ENCODE measurements at places on chromosomes 2 and 18.
A peak's percentile ranks its signal among the peaks of the same experiment; 100 is the strongest.

DNA sequence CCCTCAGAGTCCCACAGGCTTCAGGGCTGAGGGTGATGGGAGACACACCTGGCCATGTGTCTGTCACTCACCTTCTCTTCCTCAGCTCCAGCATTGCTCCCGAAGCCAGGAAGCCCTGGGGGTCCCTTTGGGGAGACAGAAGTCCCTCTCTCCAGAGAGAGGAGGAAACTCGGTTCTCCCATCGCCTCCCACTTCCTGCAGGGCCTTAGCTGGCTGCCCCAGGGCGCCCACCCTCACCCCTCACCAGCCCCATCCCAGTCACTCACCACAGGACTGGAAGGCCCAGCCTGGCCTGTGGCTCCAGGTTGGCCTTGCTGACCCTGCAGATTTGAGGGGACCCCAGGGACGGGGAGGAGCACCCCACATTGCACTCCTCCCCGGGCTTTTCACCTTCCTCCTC lies 2.7 kb upstream of the RAB6D start:
- no peak for DNase-seq

- DNase-seq = no peak
Measured at GRCh38 chr18:26556573-26556972, 8.2 kb upstream of the KCTD1 start.

- DNase-seq = no peak
Measured at GRCh38 chr2:232636788-232637420, 3.5 kb downstream of the EFHD1 start.

DNA sequence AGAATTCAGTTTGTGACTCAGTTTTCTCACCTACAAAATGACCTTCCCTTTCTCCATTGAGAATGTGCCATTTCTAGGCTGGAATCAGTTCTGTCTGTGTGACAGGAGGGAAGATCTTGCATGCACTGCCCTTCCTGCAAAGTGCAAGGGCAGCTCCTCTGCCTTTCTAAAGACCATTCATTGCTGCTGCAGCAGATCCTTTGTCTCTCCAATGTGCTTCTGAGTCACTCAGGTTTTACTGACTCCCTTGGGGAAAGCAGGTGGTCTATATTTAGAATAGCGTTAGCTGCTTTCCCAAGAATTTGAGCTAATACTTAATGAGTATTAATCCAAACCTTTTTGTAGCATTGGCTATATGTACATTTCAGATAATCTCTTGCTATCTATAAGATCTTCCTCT lies 62.5 kb downstream of the DAW1 start:
- DNase-seq = no peak

GRCh38 chr2:32446369-32446768 lies 89.5 kb downstream of the BIRC6 start:
- DNase-seq = no peak

- no peak for DNase-seq
Measured at GRCh38 chr2:156704617-156705016, 268.4 kb downstream of the GPD2 start.

DNA sequence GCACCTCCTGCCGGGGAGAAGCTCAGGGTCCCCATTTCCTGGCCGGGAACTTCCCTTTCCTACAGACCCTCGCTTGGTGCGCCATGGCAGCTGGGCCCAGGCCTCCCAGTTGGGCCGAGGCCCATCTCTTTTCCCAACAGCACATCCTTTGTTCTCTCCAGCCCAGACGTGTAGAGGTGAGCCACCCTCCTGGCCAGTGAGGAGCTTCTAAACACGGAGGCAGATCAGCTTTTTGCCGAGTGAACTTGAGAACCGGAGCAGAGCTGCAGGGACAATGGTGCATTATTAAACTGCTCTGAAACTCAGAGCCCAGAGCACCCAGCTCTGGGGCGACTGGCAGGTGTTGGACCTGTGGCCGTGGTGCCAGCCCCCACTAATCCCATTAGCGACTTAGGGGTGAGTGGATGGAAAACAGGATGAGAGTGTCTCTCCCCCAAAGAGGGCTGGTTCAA lies 25.4 kb downstream of the SH3BP4 start:
- no peak for DNase-seq

- DNase-seq = no peak
Measured at GRCh38 chr2:126698376-126698775, 42.4 kb downstream of the GYPC start.

DNA sequence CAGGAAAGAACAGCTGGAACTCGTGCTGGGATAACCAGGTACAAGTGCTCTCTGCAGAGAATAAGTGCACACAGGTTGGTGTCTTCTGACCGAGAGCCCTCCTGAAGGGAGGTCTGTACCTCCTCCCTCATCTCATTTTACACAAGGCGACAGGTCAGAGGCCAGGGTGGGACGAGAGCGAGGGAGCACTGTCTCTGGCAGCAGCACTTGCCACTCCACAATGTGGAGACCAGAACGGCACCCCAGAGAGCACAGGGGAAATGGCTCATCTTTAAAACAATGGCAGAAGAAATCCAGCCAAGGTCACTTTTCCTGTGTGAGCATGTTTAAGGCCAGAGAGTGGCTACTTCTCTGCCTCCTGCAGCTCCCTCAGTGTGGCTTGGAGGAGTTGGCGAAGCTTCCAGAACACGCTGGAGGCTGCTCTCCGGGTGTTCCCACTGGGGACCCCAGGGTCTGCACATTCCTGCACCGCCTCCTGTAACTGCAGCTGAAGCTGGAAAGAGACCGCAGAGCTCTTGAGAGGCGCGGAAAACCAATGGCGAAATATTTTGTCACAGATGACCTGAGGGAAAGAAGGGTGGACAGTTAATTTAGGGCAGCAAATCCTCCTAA lies 20.8 kb downstream of the DIPK1C start:
- DNase-seq = no peak

GRCh38 chr2:215672406-215672805 lies 236.5 kb upstream of the FN1 start:
- no peak for DNase-seq

DNA sequence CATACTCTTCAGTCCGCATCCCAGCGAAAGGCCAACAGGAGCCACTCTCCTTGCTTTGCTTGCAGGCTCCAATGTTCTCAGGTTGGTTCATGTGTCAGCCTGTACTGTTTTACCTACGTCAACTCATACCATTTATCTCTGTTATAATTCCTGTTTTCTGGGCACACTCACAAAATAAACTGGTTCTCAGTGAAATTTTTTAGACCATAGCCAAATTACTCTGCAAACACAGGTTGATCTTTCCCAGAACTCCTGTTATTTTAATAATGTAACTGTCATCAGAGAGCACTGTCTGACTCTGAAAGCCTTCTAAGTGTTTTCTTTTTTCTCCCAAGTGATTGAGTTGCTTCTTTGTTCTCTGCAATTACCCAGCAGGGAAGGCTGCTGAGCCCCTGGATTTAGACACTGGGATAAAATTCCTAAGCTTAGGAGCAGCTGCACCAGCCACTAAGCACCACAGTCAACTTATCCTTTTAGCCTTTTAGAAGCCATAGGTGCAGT lies 111.6 kb upstream of the PIEZO2 start:
- no peak for DNase-seq

DNA sequence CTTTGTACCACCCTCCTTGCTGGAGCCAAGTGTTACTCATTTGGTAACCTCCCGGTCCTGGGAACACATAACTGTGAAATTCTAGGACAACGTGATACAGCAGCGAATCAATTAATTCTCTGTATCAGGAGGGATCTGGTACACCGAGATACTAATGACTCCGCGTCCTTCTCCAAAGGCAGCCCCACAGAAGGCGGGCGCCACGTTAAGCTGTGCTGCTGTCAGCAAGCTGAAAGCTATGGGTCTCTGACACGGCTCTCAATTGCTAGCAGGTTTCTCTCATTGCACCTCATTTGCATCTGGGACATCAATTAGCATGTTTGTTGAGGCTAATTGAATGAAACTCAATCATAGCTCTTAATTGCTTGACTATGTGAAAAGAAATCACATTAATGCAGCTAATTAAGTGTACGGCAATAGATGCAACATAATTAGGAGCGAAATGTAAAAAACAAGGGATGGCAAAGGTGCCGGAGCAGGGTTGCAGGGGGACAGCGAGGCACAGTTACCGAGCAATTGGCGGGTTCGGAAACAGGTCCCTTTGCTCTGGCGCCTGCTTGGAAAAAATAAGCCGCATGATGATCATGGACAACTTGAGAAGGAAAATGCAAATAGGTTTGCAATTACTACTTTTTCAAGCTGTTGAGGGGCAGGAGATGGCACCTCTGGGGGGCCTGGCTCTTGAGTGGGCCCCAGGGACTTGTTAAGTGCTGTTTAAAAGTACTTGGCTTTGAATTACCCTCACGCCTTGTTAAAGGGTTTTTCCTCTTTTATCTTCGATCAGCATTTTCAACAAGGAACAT lies 264.2 kb downstream of the GBX2 start:
- no peak for DNase-seq

DNA sequence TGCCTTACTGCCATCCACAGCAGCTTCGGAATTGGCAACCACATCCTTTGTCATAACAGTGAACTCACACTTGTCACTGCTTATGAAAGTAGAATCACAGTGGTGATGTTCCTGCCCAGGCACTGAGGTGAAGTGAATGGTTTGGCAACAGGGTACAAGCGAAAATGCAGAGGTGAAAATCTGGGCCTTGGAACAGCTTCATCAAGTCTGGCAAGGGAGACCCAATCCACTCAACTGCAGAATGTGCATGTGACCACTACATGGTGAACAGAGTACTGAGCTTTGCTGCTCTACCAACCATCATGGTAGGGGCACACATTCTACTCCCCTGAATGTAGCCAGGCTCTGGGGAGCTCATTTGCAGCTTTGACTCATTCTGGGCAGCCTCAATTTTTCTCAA lies 15.0 kb upstream of the SKA1 start:
- DNase-seq = no peak

GRCh38 chr2:141423124-141423523 lies 707.7 kb downstream of the LRP1B start:
- DNase-seq = peak; percentile 35

GRCh38 chr18:57839942-57840381 lies 36.8 kb upstream of the ATP8B1 start:
- DNase-seq = no peak

GRCh38 chr2:111160758-111161157 lies 40.0 kb downstream of the BCL2L11 start:
- DNase-seq = no peak

- DNase-seq = no peak
Measured at GRCh38 chr18:48129621-48130082, 199.2 kb upstream of the SMAD2 start.

- DNase-seq = peak; percentile 37
Measured at GRCh38 chr2:220708366-220708765, 863.7 kb downstream of the EPHA4 start.

DNA sequence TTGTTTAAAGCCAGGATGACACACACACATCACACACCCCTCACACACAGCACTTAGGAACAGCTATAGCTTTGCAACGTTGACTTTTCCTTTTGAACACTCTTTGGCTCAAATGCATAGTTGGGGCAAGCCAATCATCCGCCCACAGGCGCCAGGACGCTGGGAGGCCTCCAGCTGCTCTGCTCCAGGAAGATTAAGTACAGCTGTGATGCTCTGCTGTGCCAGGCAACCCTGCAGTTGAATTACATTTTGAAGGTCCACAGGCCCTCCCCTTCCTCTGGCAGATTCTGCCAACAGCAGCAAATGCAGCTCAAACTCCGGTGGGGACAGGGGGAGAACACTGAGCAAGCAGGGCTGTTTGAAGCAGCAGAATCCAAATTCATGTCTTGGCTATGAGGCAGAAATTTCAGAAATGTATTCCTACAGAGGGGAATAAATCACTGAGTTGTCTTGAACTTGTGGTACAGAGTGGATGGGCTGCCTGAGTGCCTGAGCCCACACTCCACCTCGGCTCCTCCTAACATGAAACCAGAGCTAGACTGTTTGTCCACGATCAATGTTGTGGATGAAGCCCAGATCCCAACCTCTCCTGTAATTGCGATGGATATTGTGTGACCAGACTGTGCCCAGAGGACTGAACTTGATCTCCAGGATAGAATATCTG lies 86.5 kb upstream of the PPP1CB start:
- peak; percentile 20 for DNase-seq

DNA sequence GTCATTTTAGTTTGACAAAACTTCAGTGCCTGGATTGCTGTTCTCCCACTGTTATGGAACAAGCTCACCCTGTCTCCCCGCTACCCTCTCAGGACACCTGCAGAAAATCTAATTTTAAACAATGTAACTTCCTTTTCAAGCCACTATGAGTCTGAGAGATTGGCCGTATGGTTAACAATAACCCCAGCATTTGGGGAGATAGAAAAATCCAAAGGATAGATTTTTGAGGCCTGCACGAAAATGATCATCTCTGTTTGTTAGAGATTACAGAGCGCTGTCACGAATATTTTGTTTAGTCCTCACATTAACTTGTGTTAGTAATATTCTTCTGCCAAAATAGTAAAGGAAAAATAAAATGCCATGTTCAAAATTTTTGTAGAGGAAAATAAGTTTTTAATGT lies 24.7 kb downstream of the CAB39 start:
- DNase-seq = no peak

- no peak for DNase-seq
Measured at GRCh38 chr2:32119161-32119560, 46.5 kb upstream of the SLC30A6 start.

DNA sequence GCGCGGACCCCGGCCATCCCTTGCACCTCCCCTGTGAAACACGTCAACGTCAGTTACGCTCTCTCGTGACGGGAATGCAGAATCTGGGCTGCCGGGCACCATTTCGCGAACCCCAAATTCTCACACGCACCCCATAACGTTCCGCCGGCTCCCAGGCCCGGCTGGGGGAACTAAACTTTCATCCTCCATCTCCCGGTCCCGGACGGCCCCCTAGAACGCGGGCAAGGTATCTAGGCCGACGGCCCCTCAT lies 544 bp downstream of the DNAJC27 start:
- peak; percentile 63 for DNase-seq

- no peak for DNase-seq
Measured at GRCh38 chr2:3535467-3535793, 16.1 kb upstream of the ADI1 start.

DNA sequence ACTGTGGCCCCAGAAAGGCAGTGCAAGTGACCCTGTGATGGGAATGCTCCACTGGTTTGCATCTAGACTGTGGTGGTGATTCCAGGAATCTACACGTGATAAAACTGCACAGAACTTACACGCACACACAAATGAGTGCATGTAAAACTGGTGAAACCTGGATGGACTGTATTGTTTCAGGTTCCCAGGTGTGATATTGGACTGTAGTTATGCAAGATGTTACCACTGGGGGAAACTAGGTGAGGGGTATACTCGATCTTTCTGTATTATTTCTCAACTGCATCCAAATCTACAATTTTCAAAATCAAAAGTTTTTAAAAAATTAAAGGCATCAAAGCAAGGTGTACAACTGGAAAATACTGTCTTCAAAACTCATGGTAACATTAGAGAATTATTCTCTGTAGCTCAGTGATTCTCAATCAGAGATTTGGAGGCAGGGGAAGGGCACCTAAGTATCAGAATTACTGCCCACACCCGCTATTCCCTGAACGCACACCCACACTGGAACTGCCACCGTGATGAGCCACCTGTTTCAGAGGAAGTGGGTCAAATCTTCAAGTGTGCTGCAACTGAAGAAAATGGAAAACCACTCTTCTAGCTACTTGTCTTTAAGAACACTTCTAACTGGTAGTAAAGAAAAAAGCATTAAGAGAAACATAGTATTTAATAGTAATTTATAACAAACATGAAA lies 26.7 kb downstream of the PTPN2 start:
- no peak for DNase-seq
